Omental fat pad (tissue), 4 donors: ENCODE measurements at places on chromosomes 7 and 10. TPM values are rescaled to one million over a fixed set of nuclear protein-coding genes. Genes with fewer than 3 reads are reported as not detected.

- no peak for DNase-seq
Measured at GRCh38 chr10:526651-527312, 162.7 kb downstream of the DIP2C start.

DNA sequence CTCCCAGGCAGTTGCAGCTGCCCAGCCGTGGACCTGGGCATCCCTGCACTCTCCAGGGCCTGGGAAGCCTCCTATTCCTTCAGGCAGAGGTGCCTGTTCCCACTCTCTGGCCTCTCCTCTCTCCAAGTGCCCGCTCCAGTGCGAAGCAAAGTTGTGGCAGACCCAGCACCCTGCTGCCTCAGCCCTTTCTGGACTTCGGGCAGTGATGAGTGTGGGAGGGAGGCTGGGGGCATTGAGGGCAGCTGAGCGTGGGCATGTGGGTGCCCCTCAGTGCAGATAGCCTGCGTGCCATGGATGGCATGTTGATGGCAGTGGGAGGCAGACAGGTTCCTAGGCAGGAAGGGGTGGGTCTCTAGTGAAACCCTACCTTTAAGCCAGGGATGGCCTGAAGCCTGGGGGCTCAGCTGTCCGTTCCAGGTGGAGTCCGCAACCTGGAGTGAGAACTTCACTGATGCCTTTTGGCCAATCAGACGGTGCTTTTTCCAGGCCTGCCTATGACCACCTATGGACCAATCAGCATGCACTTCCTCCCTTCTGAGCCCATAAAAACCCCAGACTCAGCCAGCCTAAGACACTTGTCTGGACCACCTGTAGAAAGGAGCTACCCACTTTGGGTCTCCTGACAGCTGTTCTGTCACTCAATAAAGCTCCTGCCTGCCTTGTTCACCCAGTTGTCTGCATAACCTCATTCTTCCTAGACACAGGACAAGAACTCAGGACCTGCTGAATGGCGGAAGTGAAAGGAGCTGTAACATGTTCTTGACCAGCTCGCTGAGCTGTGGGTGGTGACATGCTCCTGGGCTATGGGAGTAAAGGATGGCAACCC, 26.1 kb downstream of the SVIL start:
- no peak for DNase-seq

DNA sequence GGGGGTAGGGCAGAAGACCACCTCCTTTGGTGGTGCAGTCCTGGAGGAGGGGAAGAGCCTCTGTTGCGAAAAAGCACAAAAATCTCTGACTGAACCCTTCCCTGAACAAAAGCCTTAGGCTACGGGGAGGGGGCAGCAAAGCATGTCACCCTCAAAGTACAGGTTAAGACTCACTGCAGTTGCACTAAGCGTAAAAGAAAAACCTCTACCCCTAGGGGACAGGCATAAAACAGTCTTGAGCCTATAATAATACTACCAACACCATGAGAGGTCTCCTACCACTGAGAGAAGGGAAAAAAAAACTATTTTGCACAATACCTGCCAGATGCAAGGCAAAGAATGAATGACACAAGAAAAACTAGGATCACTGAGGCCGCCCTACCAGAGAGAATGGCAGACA, 17.3 kb downstream of the TNPO3 start:
- no peak for DNase-seq

DNA sequence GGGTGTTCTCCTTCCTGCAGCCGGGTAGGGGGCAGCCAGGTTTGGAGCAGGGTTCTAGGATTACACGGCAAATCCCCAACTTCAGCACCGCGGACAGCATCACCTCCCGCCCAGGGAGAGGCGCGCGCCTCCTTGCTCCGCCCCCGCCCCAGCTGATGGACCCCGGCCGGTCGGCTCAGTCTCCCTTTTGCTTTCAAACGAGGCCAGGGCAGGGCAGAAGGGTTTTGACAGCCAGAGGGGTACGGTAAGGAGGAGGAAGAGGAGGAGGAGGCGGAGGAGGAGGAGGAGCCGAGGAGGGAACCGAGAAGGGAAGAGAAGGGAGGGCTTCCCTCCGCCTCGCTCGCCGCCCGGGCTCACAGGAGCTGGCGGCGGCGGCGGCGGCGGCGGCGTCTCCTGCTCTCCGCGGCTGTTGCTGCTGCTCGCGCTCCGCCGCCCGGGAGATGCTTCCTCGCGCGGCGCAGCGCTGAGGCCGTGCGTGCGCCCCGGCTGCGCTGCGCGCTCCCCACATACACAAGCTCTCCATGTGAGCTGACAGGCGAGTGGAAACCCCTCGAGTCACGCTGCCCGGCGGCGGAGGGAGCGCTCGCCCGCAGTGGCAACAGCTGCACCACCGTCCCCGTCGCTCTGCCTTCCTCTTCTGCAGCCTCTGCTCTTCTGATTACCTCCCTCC, 615 bp upstream of the CNTNAP2 start:
- no peak for DNase-seq

CHST3 gene
- 54.2 TPM for total RNA-seq

RBM20 gene
- 0.24 TPM for total RNA-seq

CYP2W1 gene
- total RNA-seq = not detected

- DNase-seq = no peak
Measured at GRCh38 chr10:48238826-48239520, 35.5 kb downstream of the FRMPD2 start.

ABCA13 gene
- total RNA-seq = not detected

KLF14 gene
- total RNA-seq = not detected

DNA sequence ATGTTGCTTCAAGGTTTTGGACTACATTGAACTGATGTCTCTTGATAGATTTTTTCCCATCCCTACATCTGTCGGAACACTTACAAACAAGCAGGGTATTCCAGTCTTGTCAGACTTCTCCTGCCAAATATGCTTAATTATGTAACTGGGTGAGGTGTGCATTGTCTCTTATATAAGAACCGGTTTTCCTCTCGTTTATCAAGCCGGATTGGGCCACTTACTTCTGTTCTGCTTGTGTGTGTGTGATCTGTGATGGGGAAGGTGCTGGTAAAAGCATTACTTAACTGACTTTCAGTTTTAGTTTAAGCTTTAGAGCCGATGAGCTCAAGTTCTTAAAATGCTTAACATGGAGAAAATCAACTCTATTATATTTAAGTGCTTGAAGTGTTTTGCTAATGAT, 57.9 kb downstream of the OTUD1 start:
- DNase-seq = no peak

GCK gene
- 1.2 TPM for total RNA-seq

DNA sequence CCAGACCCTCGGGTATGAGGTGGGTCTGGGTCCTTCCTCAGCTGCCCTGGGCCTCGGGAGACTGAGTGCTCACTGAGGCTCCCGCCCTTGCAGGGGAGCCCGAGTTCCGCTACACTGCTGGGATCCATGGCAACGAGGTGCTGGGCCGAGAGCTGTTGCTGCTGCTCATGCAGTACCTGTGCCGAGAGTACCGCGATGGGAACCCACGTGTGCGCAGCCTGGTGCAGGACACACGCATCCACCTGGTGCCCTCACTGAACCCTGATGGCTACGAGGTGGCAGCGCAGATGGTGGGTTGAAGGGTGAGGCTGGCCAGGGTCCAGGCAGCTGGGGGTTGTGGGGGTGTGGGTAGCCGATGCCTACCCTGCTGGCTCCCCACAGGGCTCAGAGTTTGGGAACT, 7.6 kb downstream of the AEBP1 start:
- no peak for DNase-seq

HDAC9 gene
- 15.6 TPM for total RNA-seq

- no peak for DNase-seq
Measured at GRCh38 chr7:44846816-44847508, 925 bp downstream of the H2AZ2 start.

DNA sequence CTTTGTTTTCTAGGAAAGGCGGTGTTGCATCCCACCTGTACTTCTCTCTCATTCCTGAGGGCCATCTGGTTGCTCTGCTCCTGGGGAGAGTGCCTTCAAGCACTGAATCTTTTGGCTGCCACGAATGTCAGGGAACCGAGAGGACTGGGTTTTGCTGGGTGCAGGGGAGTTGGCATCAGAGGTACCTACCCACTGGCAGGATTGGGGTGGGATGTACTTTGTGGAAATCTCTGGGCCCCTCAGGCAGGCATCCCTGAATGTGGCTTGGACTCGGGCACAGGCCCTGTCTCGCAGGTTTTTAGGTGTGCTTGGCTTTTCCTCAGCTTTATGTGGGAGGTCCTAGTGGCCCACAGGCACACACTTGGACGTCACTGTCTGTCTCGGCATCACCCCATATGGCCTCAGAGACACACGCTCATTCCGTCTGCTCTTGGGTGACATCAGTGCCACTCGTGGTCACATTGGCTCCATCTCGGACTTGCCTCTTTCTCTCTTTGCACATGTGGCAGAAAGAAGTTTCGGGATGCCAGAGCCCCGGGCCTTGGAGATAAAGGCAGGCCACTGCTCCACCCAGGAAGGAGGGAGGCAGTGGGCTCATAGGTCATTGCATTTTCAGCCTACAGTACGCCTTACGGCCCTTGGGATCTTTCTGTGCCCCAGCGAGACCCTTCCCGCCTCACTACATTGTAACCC, 325.6 kb downstream of the ZNF716 start:
- DNase-seq = no peak

C10orf143 gene
- total RNA-seq = 1.6 TPM

NPSR1 gene
- not detected for total RNA-seq

ERVW-1 gene
- total RNA-seq = not detected

GRCh38 chr7:32023376-32023775, 46.8 kb downstream of the PDE1C start:
- no peak for DNase-seq

DNA sequence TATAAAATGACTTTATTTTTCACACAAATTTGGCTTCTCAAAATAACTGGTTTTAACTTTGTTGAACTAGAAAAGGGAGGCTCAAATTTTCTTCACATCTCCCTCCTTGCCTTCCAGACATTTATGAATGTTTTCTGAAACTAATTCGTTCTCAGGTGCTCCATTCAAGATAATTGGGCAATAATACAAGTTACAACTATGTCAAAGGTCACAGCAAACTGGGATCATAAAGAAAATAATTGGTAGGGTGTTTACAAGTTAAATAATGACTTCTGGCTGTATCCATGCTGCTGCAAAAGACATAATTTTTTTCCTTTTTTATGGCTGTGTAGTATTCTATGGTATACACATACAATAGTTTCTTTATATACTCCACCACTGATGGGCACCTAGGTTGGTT, 75.3 kb downstream of the MINPP1 start:
- no peak for DNase-seq

DNA sequence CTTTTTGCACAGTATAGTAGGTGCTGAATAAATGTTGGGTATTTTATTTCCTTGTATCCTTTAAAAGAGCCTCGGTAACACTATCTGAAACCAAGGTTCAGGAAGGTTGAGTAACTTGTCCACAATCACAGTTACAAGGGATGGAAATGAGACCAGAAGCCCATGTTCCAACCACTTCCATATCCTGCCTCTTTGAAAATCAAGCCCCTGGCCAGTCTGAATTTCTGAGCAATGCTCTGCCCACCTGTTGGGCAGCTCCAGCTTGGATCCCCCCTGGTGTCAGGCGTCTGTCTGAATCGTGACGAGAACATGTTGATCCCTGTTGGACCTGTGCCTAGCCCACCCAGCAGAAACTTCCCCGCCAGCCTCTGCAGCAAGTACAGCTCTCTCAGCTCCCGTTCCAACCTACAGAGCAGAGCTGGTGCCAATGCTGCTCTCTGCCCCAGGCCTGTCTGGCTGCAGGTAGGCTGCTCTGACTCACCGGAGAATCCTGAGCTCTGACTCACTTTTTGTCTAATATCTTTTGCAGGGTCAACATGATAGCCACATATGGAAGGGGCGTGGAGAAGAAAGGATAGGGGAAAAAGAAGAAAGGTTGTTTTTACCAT, 595.5 kb downstream of the INHBA start:
- DNase-seq = no peak

BNIP3 gene
- 137 TPM for total RNA-seq

DNA sequence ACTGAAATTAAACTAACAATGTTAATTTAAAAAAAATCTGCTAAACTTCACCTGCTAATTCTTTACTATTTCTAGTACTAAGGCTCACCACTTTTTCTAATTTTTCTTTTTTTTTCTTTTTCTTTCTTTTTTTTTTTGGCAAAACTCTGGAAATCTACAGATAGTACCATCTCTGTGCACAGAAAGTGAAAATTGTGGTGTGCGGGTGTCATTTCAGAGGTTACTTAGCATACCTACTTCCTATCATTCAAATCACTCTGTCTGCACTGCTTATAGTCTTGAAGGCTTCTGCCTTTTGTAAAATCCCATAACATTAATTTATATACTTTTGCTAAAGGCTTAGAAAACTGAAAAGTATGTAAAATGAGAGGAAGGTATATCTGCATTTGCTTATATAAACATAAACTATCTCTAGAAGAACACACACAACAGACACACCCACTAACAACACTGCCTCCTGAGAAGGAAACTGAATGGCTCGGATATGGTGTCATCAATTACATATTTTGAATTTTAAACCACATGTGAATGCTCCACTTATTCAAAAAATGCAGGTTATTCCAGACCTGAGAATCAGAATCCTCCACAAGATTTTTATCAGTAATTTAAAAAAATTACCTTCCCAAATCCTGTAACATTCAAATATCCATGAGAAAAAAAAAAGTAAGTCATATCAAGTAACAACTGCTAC, 229.5 kb downstream of the PARD3 start:
- DNase-seq = no peak

GRCh38 chr7:106394526-106394925, 109.7 kb upstream of the NAMPT start:
- no peak for DNase-seq

DNA sequence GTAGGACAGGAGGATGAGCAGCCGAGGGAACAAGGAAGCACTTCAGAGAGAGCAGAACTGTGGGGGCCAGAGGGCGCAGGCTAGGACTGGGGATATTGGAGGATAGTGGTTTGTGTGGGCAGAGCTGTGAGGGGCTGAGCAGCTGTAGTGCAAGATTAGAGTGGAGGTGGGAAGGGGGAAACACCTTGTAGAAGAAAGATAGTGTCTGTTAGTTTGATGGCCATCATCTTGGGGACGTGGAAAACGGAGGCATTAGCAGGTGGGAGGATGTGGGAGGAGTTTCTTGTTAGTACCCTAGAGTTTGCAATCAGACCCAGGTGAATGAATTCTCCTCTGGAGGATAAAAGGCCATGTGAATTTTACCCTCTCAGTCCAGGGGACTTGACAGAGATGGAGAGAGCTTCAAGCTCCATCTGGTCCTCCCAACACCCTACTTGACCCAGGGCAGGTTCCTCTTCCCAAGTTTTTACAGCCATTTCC, 34.0 kb downstream of the PRSS2 start:
- DNase-seq = no peak
